ENCODE measurements at places on chromosomes 2 and 18.

DNA sequence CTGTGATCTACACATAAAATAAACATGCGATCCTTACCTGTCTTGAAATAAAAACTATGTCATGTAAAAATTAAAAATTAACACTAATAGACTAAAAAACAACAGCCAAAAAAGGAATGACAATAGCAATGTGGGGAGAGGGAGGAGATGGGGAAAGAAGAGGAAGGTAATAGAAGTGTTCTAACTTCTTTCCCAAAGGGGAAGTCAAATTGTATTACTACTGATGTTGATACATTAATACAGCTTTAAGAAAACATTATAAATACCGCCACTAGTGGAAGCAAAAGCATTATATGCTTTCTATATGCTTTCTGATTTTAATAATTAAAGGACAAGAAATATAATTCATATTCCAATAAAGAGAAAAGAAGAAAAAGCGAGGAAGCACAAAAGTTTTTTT is 22.2 kb downstream of the ZNF516 start:
- no peak for DNase-seq

- no peak for DNase-seq
Observed at GRCh38 chr2:70557171-70557838, 3.7 kb upstream of the TGFA start.

- DNase-seq: no peak
Observed at GRCh38 chr2:188766471-188766856, 207.7 kb upstream of the COL3A1 start.

DNA sequence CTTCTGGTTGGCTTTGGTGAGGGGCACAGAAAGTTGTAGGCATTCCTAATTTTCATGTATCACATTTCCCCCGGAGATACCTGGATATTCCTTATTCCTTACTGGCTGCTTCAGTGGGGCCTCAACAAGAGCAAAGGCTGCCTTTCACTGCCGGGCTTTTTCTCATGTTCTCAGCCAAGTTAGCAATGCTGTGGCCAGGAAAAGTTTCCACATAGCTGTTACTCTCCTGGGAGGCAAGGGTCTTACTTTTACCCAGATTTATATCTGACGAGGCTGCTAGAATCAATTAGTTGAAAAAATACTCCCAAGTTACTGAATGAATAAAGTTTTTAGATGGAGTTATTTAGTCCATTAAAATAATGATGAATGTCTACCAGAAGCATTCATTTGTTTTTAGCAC is 230.5 kb downstream of the ZNF407 start:
- DNase-seq: no peak

- peak; percentile 65 for DNase-seq
Observed at GRCh38 chr2:218979846-218980734, 4.9 kb downstream of the FEV start.

DNA sequence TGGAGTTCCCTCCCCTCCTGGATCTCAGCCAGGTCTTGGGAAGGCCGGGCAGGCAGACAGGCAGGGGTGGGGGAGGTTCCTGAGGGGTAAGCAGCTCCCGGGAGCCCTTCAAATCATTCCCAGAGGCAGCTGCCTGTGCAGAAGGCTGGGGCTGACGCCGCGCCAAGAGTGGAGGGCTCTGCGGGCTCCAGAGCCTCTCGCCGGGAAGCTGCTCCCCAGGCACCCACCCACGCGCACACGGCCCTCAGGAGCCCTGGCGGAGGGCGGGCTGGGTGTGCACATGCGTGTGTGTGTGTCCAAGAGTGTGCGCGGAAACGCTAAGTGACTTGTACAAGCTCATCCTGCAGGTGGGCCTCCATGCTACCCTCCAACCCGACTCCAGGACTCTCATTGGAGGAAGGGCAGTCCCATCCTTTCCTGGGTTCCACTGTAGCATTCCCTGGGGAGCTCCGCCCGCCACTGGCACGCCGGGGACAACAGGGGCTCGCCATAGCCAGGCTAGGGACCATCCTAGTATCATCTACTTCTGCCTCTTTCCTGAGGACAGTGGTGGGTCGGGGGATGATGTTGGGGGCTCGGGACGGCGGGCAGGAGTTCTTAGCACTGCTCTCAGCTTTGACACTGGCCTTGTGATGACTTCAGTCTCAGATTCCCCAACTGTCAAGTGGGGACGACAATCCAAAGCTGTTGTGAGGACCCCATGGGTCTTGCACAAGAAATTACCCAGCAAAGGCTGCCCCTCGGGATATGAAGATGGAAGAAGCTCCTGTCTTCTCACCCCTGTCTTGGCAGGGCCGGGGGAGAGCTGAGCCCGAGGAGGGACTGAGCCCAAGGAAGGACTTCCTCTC is 50.3 kb downstream of the INHBB start:
- DNase-seq: no peak

DNA sequence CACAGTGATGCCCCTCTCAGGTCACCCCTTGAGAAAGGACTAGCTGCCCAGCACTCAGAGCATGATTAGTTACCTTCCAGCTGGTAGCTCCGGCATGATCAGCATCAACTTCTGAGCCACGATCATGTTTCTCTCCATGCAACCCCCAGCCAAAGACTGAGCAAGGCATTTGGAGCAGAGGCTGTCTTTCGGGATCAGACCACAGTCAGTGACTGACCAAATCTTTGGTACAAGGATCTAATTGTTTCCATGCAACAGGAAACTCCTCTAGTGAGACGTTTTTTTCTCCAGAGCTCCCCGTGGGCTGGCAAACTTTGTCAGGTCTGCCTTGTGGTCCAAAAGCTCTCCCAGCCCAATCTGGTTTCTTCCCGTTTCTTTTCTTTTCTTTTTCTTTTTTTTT is 244.3 kb downstream of the METTL4 start:
- DNase-seq: no peak

DNA sequence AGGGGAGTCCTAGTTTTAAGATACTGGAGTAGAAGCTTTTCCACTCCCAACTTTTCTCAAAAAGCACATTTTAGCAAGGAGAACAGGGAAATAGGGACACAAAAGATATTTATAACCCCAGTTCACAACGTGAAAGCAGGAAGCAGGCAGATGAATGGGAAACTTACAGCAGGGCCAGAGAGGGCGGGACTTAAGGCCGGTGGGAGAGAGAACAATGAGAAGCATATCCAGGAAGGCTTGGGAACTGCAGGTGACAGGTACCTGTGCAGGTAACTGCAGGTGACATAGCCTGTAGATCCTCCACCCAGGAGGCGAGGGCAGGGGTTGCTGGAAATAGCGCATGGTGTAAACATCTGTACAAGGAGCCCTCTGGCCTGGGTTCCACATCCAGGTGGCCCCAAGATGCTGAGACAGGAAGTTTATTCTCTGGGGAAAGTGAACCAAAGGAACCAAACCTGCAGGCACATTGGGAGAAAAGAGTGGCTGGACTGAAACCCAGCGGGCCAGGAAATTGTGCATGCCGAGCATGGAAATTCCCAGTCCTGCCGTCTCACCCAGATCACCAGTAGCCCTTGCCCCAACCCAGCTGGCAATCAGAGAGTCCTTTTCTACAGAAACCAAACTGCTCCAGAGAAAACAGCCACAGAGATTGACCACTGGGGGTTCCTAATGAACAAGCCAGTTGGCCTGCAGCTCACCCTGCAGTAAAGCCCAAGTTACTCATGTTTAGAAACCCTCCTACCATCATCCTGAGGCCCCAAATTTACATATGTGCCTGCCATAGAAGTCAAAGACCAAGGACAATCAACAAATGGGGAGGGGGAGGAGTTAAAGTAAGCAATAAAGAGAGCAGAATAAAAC is 24.3 kb upstream of the COL6A3 start:
- no peak for DNase-seq

GRCh38 chr2:49753344-49753985 is 599.1 kb upstream of the FSHR start:
- no peak for DNase-seq

GRCh38 chr18:30687501-30687900 is 355.0 kb downstream of the DSC3 start:
- DNase-seq: no peak

GRCh38 chr2:236571145-236571544 is 1.5 kb downstream of the ACKR3 start:
- no peak for DNase-seq

GRCh38 chr2:60550984-60551239 is 2.5 kb downstream of the BCL11A start:
- no peak for DNase-seq

GRCh38 chr2:85734942-85735608 is 18.7 kb upstream of the ATOH8 start:
- DNase-seq: no peak

DNA sequence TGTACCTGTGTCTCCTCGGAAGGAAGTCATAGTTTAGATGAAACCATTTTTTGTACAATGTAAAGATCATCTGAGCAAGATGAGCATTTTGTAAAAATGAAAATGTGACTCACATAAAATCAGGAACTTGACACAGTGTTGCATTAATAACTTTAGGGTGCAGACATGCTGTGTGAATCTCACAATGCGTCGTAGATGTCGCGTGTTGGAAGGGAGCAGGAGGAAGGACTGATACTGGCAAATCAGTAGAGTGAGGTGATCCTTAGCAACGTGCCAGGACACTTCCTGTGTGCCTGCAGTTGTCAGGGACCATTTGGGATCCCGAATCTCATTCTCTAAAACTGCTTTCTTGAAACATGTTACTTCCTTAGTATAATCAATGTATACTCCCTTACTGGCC is 103.1 kb downstream of the SH3BP4 start:
- DNase-seq: no peak

DNA sequence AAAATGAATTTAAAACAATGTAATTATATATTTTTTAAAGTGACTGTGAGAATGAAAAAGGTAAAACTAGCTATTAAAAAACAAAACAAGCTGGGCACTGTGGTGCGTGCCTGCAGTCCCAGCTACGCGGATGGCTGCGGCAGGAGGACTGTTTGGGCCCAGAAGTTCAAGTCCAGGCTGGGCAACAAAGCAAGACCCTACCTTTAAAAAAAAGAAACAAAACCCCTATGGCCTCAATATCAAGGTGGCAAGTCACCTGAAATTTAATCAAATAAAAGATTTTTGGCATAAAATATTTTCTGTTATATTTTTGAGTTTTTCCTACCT is 46.9 kb upstream of the STRN start:
- no peak for DNase-seq

- no peak for DNase-seq
Observed at GRCh38 chr2:15788830-15789229, 151.5 kb upstream of the MYCN start.

- no peak for DNase-seq
Observed at GRCh38 chr2:196166876-196167275, 4.5 kb downstream of the STK17B start.

GRCh38 chr2:133218204-133218603 is 350.1 kb downstream of the NCKAP5 start:
- no peak for DNase-seq

DNA sequence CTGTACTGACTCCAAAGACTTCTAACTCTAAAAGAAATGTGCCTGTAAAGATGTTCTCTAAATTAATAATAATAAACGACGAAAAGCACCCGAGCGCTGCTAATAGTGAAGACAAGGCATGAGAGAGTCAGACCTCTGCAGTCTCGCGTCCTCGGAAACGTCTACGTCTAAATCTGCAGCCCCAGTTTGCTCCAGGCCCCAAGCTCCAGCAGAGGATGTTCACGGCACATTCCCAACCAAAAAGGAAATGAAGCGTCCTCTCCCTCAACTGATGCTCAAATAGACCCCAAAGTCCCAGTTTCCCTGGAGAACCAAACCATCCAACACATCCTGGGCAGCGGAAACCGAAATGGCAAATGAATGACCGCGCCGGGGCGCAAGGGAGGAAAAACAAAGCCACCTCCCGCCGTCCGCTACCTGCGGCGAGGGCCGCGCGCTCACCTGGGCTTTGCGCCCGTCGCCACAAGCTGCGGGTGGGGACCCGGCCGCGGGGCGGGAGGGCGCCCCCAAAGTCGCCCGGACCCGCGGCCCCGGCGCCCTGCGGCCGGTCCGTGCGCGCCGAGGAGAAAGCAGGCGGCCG is 47.1 kb upstream of the CCDC150 start:
- DNase-seq: no peak

All from stimulated activated CD4-positive, alpha-beta T cell treated with anti-CD3 and anti-CD28 coated beads, Interleukin-15, amount 100 ng/mL, for 1 hour (primary cell).